A549 treated with GW870086 at 1 μM for 4 hours (cell line): ENCODE measurements at places on chromosomes 3 and 15. TPM values are rescaled to one million over a fixed set of nuclear protein-coding genes. Genes with fewer than 3 reads are reported as not detected.

The ARRDC4 gene
- total RNA-seq, result 0.11 to 0.27 TPM (median 0.21 TPM) in 5 replicates

The ZNF385D gene
- not detected in 5 replicates for total RNA-seq

The CHP1 gene
- total RNA-seq, result 61.3 to 71.8 TPM (median 64.8 TPM) in 5 replicates

The BFSP2 gene
- total RNA-seq, result not detected in 5 replicates

The RARRES1 gene
- total RNA-seq, result 7.6 to 13.8 TPM (median 10.2 TPM) in 5 replicates

The MESP1 gene
- total RNA-seq, result 1.7 to 7.3 TPM (median 5.2 TPM) in 5 replicates

The OR5K2 gene
- not detected in 5 replicates for total RNA-seq

The RASGRF1 gene
- 0.10 to 0.36 TPM (median 0.30 TPM) in 5 replicates for total RNA-seq

The RASGRP1 gene
- 0.27 to 0.58 TPM (median 0.37 TPM) in 5 replicates for total RNA-seq

The SPINK8 gene
- not detected in 5 replicates for total RNA-seq

The EPHA3 gene
- total RNA-seq, result not detected in 5 replicates

The GPR62 gene
- total RNA-seq, result not detected in 5 replicates

The CEP63 gene
- 10.3 to 15.0 TPM (median 14.3 TPM) in 5 replicates for total RNA-seq

The SLC6A20 gene
- total RNA-seq, result 0.03 to 0.07 TPM (median 0.04 TPM) in 4 of 5 replicates, not detected in the other

The SHQ1 gene
- total RNA-seq, result 17.1 to 19.1 TPM (median 17.6 TPM) in 5 replicates

The MOBP gene
- 0.09 to 0.37 TPM in 2 of 5 replicates, not detected in the others for total RNA-seq

The ALDH1A2 gene
- total RNA-seq, result 0.21 TPM in 1 of 5 replicates, not detected in the others

The DUOXA2 gene
- total RNA-seq, result not detected in 5 replicates

The CCR8 gene
- total RNA-seq, result not detected in 5 replicates

The SCN11A gene
- total RNA-seq, result 0.02 TPM in 1 of 5 replicates, not detected in the others

The ZNF662 gene
- total RNA-seq, result not detected in 5 replicates

The A4GNT gene
- total RNA-seq, result not detected in 5 replicates

The TRPM1 gene
- not detected in 5 replicates for total RNA-seq

The CHRFAM7A gene
- 5.4 to 7.9 TPM (median 7.6 TPM) in 5 replicates for total RNA-seq

The KLHL40 gene
- total RNA-seq, result not detected in 5 replicates

The SOX14 gene
- total RNA-seq, result not detected in 5 replicates

The SLC28A2 gene
- not detected in 5 replicates for total RNA-seq

The MORC1 gene
- not detected in 5 replicates for total RNA-seq

The PDZRN3 gene
- total RNA-seq, result not detected in 5 replicates

The C3orf20 gene
- 0.05 TPM in 1 of 5 replicates, not detected in the others for total RNA-seq

The CKMT1A gene
- 1.8 to 4.5 TPM (median 2.3 TPM) in 5 replicates for total RNA-seq

The C3orf22 gene
- total RNA-seq, result not detected in 5 replicates
